Stimulated activated CD8-positive, alpha-beta memory T cell treated with anti-CD3 and anti-CD28 coated beads, Interleukin-12 subunit alpha, Interleukin-12 subunit beta, amount 100 ng/mL, for 4 hours (primary cell): ENCODE measurements at places on chromosomes 13 and 19.

DNA sequence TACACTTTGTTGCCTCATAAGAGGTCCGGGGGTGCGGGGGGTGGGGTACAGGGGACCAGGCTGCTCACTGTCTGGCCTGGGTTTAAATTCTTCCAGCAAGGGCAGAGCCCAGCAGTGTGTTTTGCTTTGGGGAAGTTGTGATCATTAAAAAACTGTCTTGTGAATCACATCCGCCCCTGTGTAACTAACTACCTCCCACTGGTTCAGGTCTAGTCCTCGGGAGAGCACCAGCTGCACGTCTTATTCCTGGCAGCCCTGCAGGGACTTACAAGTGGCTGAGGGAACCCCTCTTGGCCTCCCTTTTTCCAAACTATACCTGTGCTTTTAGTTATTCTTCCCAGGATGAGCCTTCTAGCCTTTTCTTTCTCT is 127.5 kb downstream of the SIPA1L3 start:
- no peak for DNase-seq

DNA sequence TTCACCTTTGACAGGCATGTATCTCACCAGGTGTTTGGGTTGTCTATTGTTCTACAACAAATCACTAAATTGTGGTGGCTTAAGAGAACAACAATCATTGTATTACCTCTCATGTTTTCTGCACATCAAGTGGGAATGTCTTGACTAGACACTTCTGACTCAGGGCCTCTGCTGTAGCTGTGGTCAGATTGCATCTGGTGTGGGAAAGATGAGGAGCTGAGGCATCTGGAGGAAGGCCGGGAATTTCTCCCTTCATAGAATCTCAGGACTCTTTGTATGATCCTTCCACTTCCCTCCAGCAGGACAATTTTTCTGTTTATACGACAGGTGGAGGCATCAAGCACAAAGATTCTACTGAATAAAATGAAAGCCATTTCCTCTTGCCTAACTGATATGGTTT is 511.8 kb upstream of the NBEA start:
- no peak for DNase-seq

DNA sequence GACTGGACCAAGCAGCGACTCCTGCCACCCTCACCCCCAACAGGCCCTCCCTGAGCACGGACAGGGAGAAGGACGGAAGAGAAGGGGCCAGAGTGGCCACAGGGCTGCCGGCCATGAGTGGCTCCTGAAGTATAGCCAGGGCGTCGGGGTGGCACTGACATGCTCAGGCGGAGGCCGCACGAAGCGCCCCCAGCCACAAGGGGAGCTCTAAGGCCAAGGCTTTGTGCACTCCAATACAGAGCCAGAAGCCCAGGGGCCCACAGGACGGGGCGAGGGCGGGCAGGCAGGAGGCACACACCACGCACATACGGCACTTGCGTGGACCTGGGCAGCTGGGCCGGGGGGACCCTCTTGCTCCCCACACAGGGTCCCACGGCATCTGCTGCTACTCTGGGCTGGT is 52.0 kb downstream of the KLF2 start:
- DNase-seq = no peak

GRCh38 chr13:98786023-98786422 is 33.6 kb upstream of the SLC15A1 start:
- DNase-seq = no peak

GRCh38 chr13:33194820-33195692 is 90.5 kb downstream of the STARD13 start:
- no peak for DNase-seq

- DNase-seq = no peak
Observed at GRCh38 chr13:48234566-48235340, 1.7 kb downstream of the ITM2B start.

GRCh38 chr19:28981518-28981917 is 231.4 kb downstream of the UQCRFS1 start:
- DNase-seq = no peak

DNA sequence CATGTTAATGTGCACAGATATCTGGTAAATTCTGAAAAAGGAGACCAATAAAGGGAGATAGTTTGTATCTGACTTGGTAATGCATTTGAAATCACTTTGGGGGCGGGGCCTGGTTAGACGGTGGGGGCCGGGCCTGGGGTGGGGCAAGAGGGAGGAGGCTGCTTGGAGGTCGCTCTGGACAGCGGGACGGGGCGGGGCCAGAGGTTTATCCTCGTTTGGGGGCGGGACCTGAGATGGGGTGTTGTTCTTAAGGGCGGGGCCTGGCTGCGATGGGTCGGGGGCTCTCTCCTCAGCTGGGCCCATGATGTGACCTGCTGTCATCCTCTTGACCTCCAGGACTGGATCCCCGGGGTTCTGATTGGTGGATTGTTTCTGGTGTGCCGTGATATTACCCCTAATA is 4.9 kb upstream of the ZNF808 start:
- DNase-seq = no peak

DNA sequence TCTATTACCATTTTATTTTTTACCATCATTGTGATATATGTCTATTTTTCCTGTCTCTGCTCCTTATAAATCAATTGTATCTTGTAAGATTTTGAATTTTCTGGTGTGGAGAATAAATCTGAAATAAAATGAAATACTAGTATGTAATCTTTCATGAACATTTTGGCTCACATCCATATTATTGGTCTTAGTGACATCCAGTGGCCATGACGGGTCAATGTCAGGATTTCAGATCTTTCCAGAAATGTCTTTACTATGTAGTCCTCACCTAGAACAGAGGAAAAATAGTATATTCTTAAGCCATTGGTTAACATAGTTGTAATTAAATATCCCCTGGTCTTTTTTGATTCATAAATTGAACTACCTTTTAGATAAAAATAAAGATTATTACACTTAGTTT is 109.8 kb upstream of the GPC6 start:
- DNase-seq = no peak

- DNase-seq = no peak
Observed at GRCh38 chr13:33347861-33348260, 62.3 kb upstream of the STARD13 start.

DNA sequence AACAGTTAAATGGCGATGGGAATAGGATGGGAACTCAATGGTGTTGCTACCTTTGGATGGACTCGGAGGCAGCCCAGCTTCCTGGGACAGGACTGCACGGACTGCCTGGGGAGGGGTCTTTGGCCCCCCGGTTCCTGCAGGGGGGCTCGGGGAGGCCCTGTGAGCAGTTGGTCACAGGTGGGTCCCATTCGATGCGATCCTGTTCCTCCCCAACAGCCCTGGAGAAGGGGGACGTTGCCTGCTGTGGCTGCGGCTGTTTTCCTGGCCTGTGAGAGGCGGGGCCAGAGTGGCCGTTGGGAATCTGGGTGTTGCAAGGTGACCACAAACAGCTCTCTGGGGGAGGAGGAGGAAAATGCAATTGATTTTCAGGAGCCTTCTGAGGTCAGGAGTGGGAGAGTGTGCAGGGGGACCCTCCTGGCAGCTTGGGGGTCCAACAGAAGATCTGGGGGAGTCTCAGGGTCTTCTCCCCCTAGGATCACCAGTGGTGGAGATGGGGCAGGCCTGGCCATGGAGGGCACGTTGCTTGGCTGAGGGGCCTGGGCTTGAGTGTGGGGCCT is 1.9 kb upstream of the PLPPR3 start:
- no peak for DNase-seq

DNA sequence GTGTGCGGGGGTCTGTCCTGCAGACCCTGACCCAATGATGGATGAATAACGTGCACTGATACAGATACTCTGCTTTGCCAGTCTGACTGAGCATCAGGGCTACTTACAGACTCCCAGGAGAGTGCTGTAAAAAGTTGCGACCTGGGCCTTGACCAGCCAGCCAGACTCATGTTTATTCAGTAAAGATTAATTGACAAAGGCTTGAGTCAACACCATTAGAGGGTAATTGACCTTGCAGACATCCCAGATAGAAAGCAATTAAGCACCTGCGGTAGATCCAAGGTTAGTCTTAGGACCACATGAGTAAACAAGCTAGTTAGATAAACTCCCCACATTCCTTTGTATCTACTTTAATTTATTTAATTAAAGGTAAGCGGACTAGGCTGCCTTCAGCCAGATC is 10.4 kb downstream of the NUDT19 start:
- no peak for DNase-seq

- DNase-seq = no peak
Observed at GRCh38 chr13:90553159-90553558, 794.3 kb upstream of the MIR17HG start.

- no peak for DNase-seq
Observed at GRCh38 chr19:4974880-4975469, 6.1 kb downstream of the KDM4B start.

DNA sequence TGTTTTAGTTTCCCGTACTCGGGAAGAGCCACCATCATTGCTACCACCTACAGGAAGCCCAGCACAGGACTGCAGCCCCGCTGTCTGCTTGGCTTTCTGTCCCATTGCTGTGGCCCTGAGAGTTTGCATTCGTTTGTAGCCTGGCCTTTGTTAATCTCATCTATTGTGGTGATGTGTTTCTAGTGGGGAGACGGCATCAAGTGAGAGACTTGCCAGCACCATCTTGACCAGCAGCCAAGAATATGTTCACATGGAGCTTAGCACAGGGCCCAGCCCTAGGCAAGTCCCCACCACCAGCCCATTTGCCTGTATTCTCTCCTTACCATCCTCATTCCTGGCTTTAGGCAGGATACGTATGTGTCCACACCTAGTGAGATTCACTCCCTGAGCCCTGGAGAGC is 17.3 kb upstream of the OVOL3 start:
- DNase-seq = no peak

DNA sequence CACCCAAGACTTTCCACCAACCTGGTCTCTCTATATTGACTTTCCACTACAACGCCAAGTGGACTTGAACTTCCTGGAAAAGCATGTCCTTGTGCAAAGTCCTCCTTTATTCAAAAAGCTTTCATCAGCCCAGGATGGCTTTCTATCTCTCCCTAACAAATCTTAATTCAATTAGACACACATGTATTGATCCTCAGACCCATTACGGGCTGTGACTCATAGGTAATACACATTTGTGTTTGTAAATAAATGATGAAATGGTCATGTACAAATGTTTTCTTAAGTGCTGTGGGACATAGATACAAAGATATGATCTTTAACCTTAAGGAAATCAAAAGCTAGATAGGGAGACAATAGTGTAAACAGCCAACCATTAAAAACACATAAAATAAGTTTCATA is 1189.7 kb downstream of the EFNB2 start:
- no peak for DNase-seq

DNA sequence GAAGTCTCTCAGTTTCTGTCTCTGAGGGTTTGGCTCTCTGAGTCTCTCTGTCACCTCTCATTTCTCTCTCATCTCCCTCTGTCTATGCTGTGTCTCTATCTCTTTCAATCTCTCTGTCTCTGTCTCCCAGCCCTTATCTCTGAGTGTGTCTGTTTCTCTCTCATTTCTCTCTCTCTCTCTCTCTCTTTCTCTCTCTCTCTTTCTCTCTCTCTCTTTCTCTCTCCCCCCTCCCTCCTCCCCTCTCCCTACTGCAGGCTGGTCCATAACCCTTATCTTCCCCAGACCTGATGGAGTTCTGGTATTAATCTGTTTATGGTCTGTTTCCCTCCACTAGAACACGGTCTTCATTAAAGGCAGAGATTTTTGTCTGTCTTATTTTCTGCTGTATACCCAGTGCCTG is 1.3 kb upstream of the PVR start:
- DNase-seq = no peak
